MCF 10A (cell line): ENCODE measurements at places on chromosomes 3 and 15.

- peak overlapping the region; percentile 73 for H3K27ac ChIP-seq
- DNase-seq: no peak
- H3K36me3 ChIP-seq: peaks cover 5% of the 10 kb centered on the region
- H3K4me1 ChIP-seq: peaks cover 38% of the 10 kb centered on the region
- no peaks in the 10 kb centered on the region for H3K27me3 ChIP-seq
Observed at GRCh38 chr15:40054855-40055575, 16.0 kb upstream of the SRP14 start.

DNA sequence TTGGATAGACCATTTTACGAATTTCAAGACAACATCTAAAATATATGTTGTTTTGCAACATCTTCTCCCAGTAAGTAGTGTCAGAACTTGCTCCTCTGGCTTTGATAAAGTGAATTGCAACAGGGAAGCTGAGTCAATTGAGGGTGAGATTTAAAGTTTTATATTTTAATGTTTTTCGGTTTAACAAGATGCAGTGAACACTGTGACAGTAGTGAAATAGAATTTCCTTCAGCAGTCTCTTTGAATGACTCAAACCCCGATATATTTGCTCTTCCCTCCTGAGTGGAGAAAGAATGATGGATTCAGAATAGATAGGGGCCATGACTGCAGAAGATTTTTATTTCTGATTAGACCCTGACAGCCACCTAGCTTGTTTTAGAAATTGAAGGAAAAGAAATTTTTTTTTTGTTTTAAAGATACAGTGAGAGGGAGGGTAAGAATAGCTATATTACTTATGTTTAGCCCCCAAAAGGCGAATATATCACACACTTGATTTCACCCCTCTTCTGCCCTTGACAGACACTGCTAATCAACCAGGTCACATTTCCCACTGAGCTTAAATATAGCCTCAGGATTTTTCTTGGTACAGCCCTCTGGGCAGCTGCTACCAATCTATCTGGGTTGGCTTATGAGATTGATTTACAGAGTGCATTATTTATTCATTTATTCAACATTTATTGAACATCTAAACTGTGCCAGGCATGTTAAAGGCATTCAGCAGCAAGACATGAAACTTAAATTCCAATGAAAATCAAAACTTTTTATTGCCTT lies 183.3 kb upstream of the ADAMTS9 start:
- no peak overlapping the region for H3K4me3 ChIP-seq
- no peaks in the 10 kb centered on the region for H3K4me1 ChIP-seq
- H3K27me3 ChIP-seq: no peaks in the 10 kb centered on the region
- no peak overlapping the region for H3K27ac ChIP-seq
- no peak for DNase-seq

DNA sequence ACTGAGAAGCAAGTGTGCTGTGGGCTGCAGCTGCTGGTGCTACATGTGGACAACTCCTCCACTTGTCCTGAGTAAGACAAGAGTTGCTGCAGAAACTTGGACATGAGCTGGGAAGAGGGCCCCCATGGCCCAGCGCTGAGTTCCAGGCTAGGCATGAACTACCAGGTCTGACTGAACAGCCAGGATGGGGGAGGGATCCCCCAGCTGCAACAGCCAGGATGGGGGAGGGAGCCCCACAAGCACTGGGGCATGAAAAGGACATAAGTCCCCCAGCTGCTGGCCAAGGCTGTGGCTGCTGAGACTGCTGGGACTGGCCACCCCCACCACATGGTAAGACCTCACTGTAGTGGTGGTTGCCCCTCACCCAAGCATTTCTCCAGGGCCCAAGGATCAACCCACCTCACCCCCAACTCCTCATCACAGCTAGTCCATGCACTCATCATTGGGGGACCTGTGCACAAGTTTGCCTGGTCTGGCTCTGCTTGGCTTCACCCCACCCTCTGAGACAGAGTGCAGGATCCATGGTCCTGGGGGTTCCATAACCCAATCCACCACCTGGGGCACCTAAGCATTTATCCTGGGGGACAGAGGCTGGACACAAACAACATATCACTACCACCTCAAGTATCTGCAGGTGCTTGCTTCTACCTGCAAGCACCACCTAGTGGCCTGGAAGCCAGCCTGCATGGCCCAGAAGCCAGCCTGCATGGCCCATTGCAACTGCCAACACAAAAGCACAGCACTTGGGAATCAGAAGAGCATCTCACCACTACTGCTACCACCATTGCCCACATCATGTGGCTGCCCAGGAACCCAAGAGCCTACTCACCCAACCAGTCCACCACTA lies 84.5 kb upstream of the STT3B start:
- no peaks in the 10 kb centered on the region for H3K36me3 ChIP-seq
- H3K4me3 ChIP-seq: no peak overlapping the region
- peak; percentile 47 for DNase-seq
- no peak overlapping the region for H3K27ac ChIP-seq
- peaks cover 2% of the 10 kb centered on the region for H3K27me3 ChIP-seq
- no peaks in the 10 kb centered on the region for H3K4me1 ChIP-seq

GRCh38 chr3:44648564-44649229 lies at the start of gene ZNF35:
Gene ZNF35 (plus strand): TSS chr3:44648732. CDS start chr3:44651068, 2,336 bp downstream.
- H3K27ac ChIP-seq: peak within 1 kb of the TSS; percentile 87
- peaks cover 10% of the 10 kb centered on the region for H3K4me1 ChIP-seq
- peak; percentile 89 for DNase-seq
- no peaks in the 10 kb centered on the region for H3K27me3 ChIP-seq
- peak within 1 kb of the TSS; percentile 91 for H3K4me3 ChIP-seq

GRCh38 chr3:184419171-184419570 lies 39.3 kb downstream of the CHRD start:
- H3K4me3 ChIP-seq: no peak overlapping the region
- peaks cover 5% of the 10 kb centered on the region for H3K36me3 ChIP-seq
- DNase-seq: no peak
- no peaks in the 10 kb centered on the region for H3K4me1 ChIP-seq
- no peak overlapping the region for H3K27ac ChIP-seq
- H3K27me3 ChIP-seq: peaks cover 16% of the 10 kb centered on the region

- peaks cover 13% of the 10 kb centered on the region for H3K27me3 ChIP-seq
- H3K4me1 ChIP-seq: no peaks in the 10 kb centered on the region
- no peak for DNase-seq
- no peaks in the 10 kb centered on the region for H3K36me3 ChIP-seq
- H3K27ac ChIP-seq: no peak overlapping the region
Observed at GRCh38 chr15:80536716-80537115, 132.5 kb downstream of the ARNT2 start.

- no peak overlapping the region for H3K4me3 ChIP-seq
- no peak for DNase-seq
- H3K36me3 ChIP-seq: no peaks in the 10 kb centered on the region
- no peaks in the 10 kb centered on the region for H3K4me1 ChIP-seq
- H3K27ac ChIP-seq: no peak overlapping the region
- H3K27me3 ChIP-seq: peaks cover 59% of the 10 kb centered on the region
Observed at GRCh38 chr3:10516544-10517452, 11.4 kb upstream of the ATP2B2 start.

- no peak for DNase-seq
- peak overlapping the region; percentile 25 for H3K27ac ChIP-seq
- H3K36me3 ChIP-seq: peaks cover 25% of the 10 kb centered on the region
- peaks cover 7% of the 10 kb centered on the region for H3K4me1 ChIP-seq
- H3K4me3 ChIP-seq: no peak overlapping the region
Observed at GRCh38 chr15:64501396-64501715, 41.0 kb downstream of the ZNF609 start.

DNA sequence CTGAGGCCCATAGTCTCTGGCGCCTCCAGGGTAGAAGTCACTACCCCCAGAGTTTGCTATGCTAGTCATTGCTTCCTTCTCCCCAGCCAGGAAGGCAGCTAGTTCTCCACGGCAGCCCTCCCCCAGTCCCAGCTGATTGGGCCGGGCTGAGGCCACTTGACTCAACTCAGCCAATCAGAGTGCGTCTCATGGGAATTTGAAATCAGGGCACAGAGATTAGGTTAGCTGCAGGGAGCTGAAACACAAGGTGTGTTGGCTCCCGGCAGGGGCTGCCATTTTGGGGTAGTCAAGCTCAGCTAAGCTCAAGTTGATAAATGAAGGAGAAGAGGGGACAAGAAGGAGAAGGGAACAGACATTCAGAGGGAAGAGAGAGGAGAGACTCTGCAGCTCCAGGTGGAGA lies 32.8 kb downstream of the LINGO1 start:
- no peaks in the 10 kb centered on the region for H3K36me3 ChIP-seq
- peak; percentile 17 for DNase-seq
- no peaks in the 10 kb centered on the region for H3K27me3 ChIP-seq
- H3K4me3 ChIP-seq: no peak overlapping the region
- no peaks in the 10 kb centered on the region for H3K4me1 ChIP-seq
- no peak overlapping the region for H3K27ac ChIP-seq

DNA sequence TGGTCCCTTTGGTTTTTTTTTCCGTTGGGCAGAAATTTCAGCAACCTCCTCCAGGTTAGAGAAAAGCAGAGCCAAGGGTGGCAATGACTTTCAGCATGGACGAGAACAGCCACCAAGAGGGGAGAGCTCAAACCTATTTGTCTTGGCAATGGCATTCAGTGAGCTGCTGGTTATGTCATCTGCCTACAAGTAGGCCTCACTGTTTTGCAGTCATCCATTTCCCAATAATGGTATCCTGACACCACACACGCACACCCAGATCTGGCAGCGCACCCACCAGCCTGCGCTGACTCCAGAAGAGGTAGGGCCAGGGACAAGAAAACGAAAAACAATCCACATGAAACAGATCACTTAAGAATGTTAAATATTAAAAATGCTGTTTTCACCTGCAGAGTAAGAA lies 92.3 kb downstream of the MAGI1 start:
- no peaks in the 10 kb centered on the region for H3K27me3 ChIP-seq
- H3K36me3 ChIP-seq: peaks cover 6% of the 10 kb centered on the region
- peak; percentile 75 for DNase-seq
- H3K27ac ChIP-seq: no peak overlapping the region
- no peak overlapping the region for H3K4me3 ChIP-seq

- peaks cover 18% of the 10 kb centered on the region for H3K27me3 ChIP-seq
- peaks cover 9% of the 10 kb centered on the region for H3K4me1 ChIP-seq
- DNase-seq: no peak
- H3K36me3 ChIP-seq: no peaks in the 10 kb centered on the region
- no peak overlapping the region for H3K4me3 ChIP-seq
Observed at GRCh38 chr15:93165734-93166470, 76.9 kb upstream of the RGMA start.

DNA sequence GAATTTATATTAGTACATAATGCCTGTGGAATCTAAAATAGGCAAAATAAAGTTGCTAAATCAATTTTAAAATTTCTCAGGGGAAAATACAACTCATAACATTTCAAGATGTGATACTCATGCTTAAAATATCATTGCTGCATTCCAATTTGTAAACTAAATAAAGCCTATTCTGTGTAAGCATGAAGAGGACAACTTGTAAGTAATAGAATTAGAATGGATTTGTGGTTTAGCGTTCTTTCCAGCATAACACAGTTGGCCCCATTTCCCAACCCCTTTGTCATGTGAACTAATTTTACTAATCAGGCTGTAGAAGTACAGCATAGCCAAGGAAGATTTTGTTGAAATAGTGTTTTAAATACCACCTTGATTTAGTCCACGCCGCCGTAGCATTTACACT lies 437.2 kb downstream of the SI start:
- H3K27ac ChIP-seq: no peak overlapping the region
- no peak for DNase-seq
- H3K4me3 ChIP-seq: no peak overlapping the region

GRCh38 chr3:146914409-146914808 lies 309.3 kb upstream of the PLSCR5 start:
- H3K27ac ChIP-seq: no peak overlapping the region
- no peaks in the 10 kb centered on the region for H3K36me3 ChIP-seq
- peaks cover 86% of the 10 kb centered on the region for H3K27me3 ChIP-seq
- H3K4me1 ChIP-seq: no peaks in the 10 kb centered on the region
- DNase-seq: no peak

DNA sequence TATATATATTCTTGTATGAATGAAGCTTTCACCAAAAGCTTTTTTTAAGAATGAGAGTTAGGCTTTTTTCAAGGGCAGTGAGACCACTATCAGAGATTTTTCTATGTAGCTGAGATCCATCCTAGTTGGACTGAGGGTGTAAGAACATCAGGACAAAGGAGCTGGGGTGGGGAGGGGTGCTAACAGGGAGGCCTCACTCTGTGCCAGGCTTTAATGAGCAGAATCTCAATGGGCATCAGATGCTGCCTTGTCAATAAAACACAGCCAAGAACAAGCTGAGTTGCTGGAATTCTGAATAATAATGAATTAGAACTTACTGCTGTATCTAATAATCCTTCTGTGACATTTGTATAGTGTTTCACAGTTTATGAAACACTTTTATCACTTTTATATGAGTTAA lies 41.4 kb upstream of the USP3 start:
- no peaks in the 10 kb centered on the region for H3K36me3 ChIP-seq
- no peaks in the 10 kb centered on the region for H3K27me3 ChIP-seq
- no peak overlapping the region for H3K27ac ChIP-seq
- DNase-seq: no peak

- H3K27ac ChIP-seq: no peak overlapping the region
- no peak overlapping the region for H3K4me3 ChIP-seq
- H3K36me3 ChIP-seq: no peaks in the 10 kb centered on the region
- no peaks in the 10 kb centered on the region for H3K27me3 ChIP-seq
- DNase-seq: no peak
Observed at GRCh38 chr3:128296469-128297251, 143.4 kb downstream of the EEFSEC start.

GRCh38 chr3:124676236-124676635 lies 54.0 kb upstream of the UMPS start:
- H3K27me3 ChIP-seq: no peaks in the 10 kb centered on the region
- H3K36me3 ChIP-seq: no peaks in the 10 kb centered on the region
- no peaks in the 10 kb centered on the region for H3K4me1 ChIP-seq
- H3K4me3 ChIP-seq: no peak overlapping the region
- peak; percentile 15 for DNase-seq

DNA sequence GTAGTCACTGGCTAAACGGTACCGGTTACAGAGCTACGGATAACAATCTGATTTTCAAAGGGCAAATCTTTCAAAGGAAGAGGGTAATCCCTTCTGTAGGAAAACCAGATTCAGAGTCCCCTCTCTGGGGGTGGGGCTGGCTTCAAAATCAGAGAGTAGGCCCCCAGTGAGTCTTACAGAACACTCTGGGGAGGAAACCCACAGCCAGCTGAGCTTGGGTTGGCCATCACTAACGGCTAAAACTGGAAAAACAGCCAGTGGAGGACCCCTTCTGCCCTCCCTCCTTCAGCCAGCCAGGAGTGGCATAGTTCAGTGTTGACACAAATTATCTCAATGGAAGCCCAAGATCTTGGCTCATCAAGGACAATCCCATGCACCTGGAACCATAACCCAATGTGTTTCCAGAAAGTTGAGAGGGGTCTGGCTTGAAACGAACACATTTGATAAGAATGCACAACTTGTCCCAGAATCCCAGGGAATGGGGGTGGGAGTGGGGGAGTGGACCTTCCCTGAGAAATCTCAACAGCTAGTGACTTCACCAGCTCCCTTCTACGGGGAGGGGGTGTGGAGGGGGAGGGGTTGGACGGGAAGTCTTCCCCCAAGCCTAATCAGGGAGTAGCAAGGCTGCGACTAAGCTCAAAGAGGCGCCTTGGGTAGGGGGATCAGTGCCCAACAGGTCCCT lies 1.0 kb downstream of the RASL12 start:
- no peak for DNase-seq
- H3K27ac ChIP-seq: no peak overlapping the region
- peaks cover 35% of the 10 kb centered on the region for H3K27me3 ChIP-seq
- no peaks in the 10 kb centered on the region for H3K36me3 ChIP-seq
- peaks cover 6% of the 10 kb centered on the region for H3K4me1 ChIP-seq
